Left lobe of liver (tissue), 2 donors: ENCODE measurements at places on chromosomes 4 and X. TPM values are rescaled to one million over a fixed set of nuclear protein-coding genes. Genes with fewer than 3 reads are reported as not detected.

- DNase-seq: no peak
Measured at GRCh38 chr4:187903700-187904099, 91.9 kb upstream of the ZFP42 start.

Gene VCX3B
- not detected for total RNA-seq

DNA sequence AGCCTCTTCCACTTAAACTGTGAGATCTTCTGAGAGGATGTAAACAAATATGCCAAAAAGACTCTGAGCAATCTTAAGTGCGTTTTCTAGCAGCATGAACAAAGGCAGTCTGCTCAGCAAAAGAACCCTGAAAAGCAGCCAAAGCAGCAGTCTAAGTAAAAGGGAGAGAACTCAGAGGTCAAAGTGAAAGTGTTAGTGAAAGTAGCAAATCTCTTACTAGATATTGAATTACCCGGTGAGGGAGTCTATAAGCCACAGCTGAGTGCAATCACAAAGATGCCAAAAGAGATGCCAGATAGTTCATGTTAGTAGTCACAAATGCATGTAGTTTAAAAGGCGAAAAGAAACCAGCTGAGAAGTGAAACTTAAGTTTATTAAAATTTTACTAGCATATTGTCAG, 7.9 kb upstream of the GNRHR start:
- no peak for DNase-seq

- DNase-seq: no peak
Measured at GRCh38 chr4:145251391-145251790, 71.0 kb upstream of the OTUD4 start.

Gene SMIM43
- total RNA-seq: not detected

- DNase-seq: no peak
Measured at GRCh38 chr4:6686104-6686787, 7.4 kb upstream of the S100P start.

GRCh38 chrX:37846558-37846933, 825 bp downstream of the DYNLT3 start:
- no peak for DNase-seq

- DNase-seq: peak; percentile 64
Measured at GRCh38 chrX:276581-277201, 4.5 kb upstream of the PLCXD1 start.

DNA sequence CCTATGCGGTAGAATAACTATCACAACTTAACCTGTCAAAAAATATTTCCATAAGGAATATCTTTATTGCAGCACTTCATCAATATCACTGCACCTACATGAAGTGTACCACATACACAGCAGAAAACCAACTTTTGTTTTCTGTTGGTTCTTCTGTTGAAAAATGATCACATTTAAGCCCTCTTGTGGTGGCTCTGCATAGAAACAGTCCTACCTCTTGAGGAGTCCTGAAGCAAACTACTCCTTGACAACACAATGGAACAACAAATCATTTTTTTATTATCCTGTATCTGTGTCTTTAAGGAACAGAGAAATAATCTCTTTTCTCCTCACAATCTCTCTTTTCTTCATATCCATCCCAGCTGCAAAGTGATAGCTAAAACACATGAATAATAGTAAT, 39.8 kb upstream of the ATOH1 start:
- DNase-seq: no peak

Gene CD40LG
- 0.15 TPM for total RNA-seq

DNA sequence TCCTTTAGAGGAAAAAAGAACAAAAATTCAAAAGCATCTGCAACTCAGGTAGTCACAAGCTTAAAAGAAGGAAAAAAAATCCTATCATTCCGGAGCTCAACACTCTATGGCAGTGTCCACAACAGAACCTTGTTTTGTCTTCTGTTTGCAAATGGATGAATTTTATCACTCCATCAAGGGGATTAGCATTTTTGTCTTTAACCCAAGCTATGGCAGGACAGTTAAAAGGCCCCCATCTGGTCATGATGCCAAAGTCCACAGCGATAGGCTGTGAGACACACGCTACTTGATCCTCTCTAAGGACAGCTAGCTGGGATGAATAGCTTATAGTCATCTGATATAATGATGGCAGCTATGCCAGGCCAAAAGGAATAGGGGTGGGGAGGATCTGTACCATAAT, 16.6 kb downstream of the AMER1 start:
- DNase-seq: no peak

GRCh38 chrX:26286836-26287235, 70.9 kb downstream of the MAGEB5 start:
- DNase-seq: no peak

Gene CRMP1
- 0.13 TPM for total RNA-seq

GRCh38 chr4:184420402-184420801, 53.9 kb downstream of the IRF2 start:
- DNase-seq: no peak

DNA sequence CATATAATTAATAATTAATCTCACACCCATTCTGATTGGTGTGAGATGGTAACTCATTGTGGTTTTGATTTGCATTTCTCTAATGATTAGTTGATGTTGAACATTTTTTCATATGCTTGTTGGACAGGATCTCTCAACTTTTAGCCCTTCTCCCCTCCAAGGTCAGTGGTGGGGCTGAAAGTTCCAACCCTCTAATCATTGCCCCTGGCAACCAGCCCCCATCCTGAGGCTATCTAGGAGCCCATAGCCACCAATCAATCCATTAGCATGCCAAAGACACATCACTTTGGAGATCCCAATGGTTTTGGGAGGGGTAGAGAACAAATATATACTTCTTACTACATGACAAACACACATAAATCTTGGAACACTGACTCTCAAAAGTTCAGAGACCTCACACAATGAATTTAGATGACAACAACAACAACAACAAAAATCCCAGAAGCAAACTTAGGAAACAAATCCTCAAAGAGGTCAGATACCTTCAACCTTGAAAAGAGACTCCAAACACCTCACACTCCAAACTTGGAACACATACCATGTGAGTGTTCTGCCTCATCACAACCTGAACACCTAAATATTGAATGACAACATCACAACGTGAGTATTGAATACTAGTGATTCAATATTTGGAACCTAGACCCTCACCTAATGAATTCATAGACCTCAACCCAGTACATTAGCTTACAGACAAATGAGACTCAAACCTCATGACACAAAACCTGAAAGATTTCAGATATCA, 19.0 kb upstream of the PAGE4 start:
- DNase-seq: no peak

Gene GLOD5
- 3.1 TPM for total RNA-seq

Gene FMR1
- 20.0 TPM for total RNA-seq

Gene ITIH6
- not detected for total RNA-seq

GRCh38 chrX:95733426-95733825, 951.2 kb upstream of the DIAPH2 start:
- DNase-seq: no peak

GRCh38 chrX:36868592-36868991, 139.6 kb upstream of the FAM47C start:
- DNase-seq: no peak

GRCh38 chr4:144547678-144548298, 98.2 kb upstream of the HHIP start:
- DNase-seq: no peak

GRCh38 chr4:26175006-26175786, 145.6 kb upstream of the RBPJ start:
- DNase-seq: no peak

DNA sequence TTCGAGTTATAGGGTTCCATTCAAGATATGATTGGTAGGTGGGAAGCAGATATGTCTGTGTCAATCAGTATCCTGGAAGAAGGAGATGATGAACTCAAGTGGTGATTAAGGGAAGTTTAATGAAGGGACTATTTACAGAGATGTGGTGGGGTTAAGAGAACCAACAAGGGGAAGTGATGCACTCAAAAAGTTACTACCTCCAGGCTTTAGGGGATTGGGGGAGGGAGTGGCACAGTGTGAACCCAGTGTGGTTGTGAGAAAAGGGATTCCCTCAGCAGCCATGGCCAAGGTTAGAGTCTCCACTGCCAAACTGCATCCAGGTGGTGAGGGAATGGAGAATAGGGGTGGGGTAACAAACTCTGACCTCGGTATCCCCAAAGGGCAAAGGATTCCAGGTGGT, 27.9 kb downstream of the PKD2 start:
- no peak for DNase-seq

- no peak for DNase-seq
Measured at GRCh38 chr4:98505992-98506391, 152.4 kb downstream of the TSPAN5 start.

GRCh38 chrX:81195712-81196111, 6.0 kb downstream of the HMGN5 start:
- peak; percentile 43 for DNase-seq

DNA sequence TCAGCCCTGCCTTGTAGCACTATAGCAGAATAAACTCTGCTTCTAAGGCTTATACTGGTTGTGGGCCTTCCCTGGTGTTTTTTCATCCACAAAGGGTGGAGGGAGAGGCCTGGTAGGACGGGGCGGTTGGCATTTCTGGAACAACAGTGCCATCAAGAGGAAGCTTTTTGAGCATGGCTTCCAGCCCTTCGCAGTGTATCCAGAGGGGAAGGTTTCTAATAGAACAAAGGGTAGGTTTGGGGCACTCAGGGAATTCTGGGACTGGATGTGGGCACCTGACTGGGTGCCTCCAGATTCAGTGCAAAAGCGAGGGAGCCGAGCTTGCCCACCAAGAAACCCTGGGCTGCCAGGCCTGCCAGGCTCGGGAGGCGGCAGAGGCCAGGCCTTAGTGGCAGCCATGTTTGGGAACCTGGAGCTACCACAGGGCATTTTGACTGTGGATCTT, 229.6 kb upstream of the AGTR2 start:
- DNase-seq: no peak

DNA sequence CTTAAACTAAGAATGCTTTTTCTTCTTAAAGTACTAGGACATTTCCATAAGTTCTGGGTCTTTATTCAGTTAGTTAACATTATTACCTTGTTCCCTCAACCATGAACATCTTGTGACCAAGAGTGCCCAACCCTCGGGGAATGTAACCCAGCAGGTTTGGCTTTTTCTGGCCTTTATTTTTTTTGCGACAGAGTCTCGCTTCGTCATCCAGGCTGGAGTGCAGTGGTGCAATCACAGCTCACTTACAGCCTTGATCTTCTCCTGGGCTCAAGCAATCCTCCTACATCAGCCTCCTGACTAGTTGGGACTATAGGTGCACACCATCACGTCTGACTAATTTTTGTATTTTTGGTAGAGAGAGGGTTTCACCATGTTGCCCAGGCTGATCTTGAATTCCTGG, 65.1 kb downstream of the USP11 start:
- no peak for DNase-seq

DNA sequence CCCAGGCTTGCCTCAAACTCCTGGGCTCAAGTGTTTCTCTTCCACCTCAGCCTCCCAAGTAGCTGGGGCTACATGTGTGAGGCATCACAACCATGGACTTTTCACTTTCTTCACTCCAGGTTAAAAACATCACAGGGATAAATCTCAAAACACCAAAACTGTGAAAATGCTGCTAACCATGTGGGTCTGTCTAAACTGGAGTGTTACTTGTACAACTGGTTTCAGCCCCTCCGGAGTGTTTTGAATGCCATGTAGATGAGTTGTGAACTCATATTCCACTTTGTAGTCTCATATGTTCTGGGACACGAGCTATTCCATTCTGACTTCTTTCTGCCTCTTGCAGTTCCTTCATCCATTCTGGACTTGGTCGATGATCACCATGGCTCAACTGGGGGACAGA, 43.0 kb downstream of the PDGFRA start:
- DNase-seq: no peak

Gene REPS2
- 19.1 TPM for total RNA-seq

DNA sequence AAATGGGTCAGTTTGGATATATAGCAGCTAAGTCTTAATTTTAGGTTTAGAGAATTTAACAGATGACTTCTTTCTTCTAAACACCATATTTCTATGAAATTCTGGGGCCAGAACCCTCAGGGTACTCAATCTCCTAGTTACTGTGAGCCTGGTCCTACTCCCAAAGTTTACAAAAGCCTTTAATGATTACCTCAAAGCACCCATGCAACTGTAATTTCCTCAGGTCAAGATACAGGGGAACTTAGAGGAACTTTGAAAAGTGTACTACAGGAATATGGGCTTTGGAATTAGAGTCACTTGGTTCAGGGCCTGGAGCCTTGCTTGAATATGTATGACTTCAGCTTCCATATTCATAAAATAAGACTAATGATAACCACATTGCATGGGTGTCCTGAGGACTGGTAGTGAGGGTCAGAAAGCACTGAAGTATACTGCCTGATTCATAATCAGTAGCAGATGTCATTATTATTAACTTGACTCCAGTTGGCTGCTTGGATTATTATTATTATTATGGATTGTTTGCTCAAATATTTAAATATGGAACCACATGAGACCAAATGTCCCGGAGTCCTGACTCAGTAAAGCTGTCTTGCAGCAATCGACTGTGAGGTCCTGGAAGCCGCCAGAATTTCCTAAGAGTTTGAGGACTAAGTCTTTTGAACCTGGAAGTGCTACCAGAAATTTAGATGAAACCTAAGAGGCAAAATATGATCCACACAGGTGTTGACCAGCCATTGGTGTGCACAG, 2.0 kb upstream of the ADH7 start:
- DNase-seq: no peak

DNA sequence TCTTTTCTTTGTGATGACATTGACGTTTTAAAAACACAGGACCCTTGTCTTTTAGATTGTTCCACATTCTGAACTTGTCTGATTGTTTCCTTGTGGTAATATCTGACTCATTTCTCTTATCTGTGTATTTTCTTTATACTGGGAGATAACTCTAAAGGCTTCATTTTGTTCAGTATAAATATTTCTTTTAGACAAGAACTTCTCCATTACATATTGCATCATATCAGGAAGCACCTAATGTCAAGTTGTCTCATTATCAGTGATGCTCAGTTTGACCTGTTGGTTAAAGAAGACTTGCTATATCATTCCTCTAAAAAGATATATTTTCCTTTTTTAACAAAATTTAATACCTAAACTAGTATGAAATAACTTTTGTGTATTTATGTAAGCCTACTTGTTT, 152.3 kb upstream of the BMP3 start:
- no peak for DNase-seq

GRCh38 chr4:109815151-109816081, at the start of gene GAR1:
Gene GAR1, plus strand, starts transcription at chr4:109815762. Its CDS starts 403 bp downstream, at chr4:109816165.
- peak; percentile 93 for DNase-seq

Gene RHOH
- 0.70 TPM for total RNA-seq

DNA sequence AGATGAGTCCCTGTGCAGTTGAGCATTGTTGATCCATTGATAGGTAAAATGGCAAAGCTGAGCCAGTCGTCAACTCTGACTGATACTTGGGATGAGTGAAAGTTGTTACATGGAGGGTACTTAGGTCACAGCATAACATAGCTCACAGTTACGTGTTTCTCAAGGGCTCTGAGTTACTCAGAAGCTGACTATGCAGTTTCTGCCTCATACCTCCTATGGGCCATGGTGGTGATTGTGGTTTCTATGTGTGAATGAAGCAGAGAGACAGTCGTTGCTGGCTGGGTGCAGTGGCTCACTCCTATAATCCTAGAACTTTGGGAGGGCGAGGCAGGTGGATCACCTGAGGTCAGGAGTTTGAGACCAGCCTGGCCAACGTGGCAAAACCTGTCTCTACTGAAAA, 30.8 kb downstream of the FRMPD3 start:
- DNase-seq: no peak

Gene S100G
- total RNA-seq: not detected
